ENCODE measurements at places on chromosomes 11 and 22.

DNA sequence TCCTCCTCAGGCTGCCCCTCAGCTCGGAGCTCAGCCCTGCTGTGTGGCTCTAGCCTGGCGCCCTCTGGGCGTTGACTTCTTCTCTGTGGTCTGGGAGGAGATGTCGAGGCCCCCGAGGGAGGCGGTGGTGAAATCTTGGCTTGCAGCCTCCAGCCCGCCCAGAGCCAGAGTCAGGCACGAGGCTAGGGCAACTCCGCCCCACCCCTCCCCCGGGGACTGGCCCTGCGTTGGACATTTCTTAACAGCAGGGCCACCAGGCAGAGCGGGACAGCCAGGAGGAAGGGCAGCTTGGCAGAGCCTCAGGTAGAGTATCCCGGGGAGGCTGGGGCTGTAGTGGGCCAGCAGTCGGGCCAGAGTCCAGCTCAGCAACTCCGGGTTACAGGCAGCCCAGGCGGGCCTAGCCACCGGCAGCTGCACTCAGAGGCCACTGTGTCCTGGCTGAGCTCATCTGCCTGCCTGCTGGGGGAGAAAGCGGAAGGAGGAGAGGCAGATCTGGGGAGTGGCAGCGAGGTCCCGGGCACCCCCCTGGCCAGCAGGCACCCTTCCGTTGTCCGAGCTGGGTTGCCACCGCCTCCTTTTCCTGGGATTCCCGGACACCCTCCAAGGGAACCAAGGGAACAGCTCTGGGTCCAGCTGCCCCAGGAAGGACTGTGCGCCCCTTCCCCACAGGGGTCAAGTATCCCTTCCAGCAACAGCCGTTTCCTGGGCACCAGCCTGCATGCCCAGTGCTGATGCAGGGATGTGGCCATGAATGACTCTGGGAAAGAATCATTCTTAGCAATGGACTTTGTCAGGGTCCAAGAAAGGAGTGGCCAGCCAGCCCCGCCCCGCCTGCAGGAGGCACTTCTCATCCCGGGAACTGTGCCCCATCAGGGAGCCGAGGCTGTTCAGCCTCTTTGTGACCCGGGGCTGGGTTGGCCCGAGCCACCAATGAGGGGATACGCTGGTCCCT, at the start of gene ALDH3B1:
Gene ALDH3B1, plus strand, starts transcription at position 238 of the 952 bp plus-strand sequence. CDS start 4,971 bp downstream, outside the sequence.
- DNase-seq, result no peak

DNA sequence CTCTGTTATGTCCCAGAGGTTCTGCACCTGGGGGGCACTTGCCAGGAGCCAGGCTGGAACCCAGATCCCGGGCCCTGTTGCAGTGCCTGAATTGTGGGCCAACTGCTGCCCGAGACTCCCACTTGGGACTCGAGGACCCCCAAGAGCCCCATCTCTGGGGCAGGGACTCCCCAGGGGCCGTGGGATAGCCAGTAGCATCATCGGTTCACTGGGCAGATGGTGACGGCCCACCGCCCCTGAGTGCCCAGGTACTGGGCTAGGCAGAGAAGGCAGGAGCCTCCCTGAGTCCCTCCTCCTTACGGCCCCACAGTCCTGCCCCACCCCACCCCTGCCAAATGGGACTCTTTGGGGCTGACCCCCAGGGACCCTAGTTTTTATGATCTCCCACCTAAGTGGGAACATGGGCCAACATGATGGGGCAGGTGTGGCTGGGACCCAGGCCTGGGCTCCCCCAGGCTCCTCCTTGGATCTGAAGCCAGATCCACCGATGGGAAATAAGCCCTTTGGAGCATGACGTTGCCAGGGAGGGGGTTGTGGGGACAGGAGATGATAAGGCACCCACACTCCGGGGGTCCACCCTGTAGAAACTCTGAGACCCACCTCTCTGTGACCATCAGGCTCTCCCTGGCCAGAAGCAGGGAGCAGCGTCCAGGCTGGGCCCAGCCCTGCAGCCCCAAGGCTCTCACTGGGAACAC, 94.5 kb upstream of the FGF3 start:
- no peak for DNase-seq

GRCh38 chr11:4454021-4454420, 4.9 kb downstream of the OR52K2 start:
- DNase-seq, result no peak

GRCh38 chr11:8213376-8213775, 44.6 kb upstream of the RIC3 start:
- DNase-seq, result no peak

- no peak for DNase-seq
These were observed 9.4 kb downstream of the KIAA0930 start for GRCh38 chr22:45231293-45231692.

GRCh38 chr11:13344818-13345217, 67.2 kb downstream of the BMAL1 start:
- DNase-seq, result no peak

DNA sequence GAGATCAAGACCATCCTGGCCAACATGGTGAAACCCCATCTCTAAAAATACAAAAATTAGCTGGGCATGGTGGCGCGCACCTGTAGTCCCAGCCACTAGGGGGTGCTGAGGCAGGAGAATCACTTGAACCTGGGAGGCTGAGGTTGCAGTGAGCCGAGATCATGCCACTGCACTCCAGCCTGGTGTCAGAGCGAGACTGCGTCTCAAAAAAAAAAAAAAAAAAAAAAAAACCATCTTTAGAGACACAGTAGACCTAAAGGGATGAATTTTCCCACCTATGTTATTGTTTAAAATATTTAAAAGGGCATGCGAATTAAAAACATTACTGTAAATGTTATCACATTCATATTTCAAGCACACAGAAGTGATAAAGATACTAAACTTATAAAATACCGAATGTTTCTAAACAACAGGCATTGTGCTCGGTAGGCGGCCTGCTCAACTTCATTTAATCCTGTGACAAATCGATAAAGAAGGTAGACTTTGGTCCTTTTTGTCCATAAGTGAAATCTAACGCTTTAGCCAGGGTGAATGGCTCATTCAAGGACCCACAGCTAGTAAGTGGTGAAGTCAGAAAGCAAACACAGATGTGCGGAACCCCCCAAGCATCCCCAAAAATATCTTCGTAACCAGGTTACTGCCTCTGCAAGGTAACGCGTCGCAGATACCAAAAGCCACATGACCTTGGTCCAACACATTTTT, 16.1 kb downstream of the NCAPD3 start:
- DNase-seq, result peak; percentile 70

DNA sequence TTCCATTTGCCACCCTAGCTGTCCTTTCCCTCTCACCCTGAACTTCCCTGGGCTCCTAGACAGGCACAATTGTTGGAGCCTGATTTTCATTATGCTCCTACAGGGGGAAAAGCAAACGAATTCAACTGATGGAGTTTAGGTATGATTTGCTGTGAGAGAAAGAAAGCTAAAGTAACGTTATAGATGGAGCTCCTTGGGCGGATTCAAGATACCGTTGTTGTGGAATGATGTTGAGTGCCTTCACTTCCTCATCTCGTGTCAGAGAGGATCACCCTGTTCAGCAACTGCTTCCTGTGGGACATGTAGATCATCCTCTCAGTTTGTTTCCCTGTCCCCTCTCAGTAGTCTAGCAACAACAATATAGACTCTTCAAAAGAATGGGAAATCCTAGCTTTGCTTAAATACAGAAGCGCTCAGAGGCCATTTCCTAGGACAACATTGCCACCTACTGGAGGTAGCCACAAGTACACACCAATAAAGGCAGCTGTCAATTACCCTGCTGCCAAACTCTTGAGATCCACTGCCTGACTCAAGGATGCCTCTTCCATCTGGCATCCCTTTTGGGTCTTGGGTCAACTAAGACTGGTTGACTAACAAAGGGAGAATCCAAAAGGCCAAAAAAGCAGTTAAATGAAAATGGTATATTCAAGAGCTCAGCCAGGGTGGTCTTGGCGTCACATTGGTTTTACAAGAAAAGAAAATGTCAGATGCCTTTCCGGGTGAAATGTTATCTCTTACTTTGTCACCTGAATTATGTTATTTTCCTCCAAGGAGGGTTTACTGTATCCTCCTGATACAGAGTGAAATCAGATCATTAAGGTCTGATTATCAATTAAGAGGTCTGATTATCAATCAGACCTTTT, 13.5 kb upstream of the DTX4 start:
- peak; percentile 79 for DNase-seq

DNA sequence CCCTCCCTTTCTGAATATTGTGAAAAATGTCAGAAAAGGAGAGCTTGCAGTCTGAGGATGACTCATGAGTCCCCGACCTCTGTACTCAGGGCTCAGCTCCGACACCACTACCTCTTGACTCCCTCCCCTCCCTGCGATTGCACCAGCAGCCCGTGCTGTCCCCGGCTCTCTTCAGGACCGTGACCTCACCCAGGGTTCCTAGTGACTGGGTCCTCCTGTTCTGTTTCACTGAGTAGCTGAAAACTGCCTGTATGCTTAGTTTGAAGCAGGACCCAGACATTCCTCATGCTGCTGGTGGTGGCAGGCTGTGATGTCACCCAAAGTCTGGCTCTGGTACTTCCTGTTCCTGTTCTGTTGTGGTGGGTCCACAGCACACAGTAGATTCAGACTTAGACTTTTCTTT, 11.7 kb downstream of the PHRF1 start:
- DNase-seq, result peak; percentile 83

- DNase-seq, result no peak
These were observed 11.0 kb upstream of the OR10D3 start for GRCh38 chr11:124172101-124172500.

GRCh38 chr22:19865141-19865829, 10.6 kb upstream of the GNB1L start:
- no peak for DNase-seq

- no peak for DNase-seq
These were observed 68.1 kb downstream of the CSTPP1 start for GRCh38 chr11:47004595-47005033.

GRCh38 chr11:23556163-23556750, 696.0 kb upstream of the CCDC179 start:
- DNase-seq, result no peak

DNA sequence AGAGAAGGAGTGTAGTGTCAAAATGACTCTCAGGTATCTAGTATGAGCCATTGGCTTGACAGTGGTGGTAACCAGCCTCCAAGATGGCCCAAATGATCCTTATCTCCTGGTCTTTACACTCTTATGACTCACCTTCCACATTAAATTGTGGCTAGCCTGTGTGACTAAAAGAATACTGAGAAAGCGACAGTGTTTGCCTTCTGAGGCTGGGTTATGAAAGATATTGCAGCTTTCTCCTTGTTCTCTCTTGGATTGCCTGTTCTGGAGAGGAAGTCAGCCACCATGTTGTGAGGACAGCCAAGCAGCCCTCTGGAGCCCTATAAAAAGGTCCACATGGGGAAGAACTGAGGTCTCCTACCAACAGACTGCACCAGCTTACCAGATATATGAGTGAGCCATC, 15.8 kb downstream of the C11orf71 start:
- no peak for DNase-seq

- no peak for DNase-seq
These were observed 1286.5 kb upstream of the TENM4 start for GRCh38 chr11:80727315-80727714.

DNA sequence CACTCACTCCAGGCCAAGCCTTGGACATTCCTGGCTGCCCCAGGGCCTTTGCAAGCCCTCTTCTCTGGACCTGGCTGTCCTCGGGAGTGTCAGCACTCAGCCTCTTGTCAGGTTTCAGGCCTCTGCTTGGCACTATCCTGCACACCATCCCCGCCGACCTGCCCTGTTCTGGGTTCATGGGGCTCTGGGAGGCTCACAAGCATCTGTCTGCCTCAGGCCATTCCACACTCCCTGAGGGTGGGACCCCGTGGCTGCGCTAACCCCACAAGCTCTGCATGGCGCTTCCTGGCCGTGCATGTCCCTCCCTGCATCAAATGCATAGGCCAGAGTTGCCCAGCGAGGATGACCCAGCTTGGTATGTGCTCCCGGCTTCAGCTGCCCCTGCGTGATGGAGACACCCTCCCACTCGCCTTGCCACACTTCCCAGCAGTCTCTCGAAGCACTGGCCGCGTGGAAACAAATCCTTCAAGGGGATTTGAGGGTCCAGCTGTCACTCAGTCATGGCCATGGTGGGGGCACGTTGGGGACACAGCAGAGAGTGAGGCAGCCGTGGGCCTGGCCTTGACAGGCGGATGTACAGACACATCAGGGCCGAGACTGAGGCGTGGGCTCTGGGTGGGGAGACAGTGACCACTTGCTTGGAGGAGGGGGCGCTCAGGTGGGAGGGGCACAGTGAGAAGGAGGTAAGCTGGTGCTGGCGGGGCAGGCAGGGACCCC, 87.3 kb downstream of the KCNQ1 start:
- DNase-seq, result no peak

GRCh38 chr11:76802621-76803020, 19.5 kb downstream of the TSKU start:
- no peak for DNase-seq

- DNase-seq, result no peak
These were observed 132.7 kb upstream of the SESN3 start for GRCh38 chr11:95363708-95364107.

DNA sequence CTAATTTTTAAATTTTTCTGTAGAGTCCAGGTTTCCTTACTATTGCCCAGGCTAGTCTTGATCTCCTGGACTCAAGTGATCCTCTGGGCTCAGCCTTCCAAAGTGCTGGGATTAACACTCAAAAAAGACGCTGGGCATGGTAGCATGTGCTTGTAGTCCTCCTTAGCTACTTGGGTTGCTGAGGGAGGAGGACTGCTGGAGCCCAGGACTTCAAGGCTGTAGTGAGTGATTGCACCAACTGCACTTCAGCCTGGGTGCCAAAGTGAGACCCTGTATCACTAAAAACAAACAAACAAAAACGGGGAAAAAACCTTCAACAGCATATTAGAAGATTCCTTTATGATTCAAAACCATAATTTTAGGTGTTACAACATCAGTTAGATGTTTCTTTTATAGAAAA, 44.6 kb downstream of the RSF1 start:
- DNase-seq, result no peak

DNA sequence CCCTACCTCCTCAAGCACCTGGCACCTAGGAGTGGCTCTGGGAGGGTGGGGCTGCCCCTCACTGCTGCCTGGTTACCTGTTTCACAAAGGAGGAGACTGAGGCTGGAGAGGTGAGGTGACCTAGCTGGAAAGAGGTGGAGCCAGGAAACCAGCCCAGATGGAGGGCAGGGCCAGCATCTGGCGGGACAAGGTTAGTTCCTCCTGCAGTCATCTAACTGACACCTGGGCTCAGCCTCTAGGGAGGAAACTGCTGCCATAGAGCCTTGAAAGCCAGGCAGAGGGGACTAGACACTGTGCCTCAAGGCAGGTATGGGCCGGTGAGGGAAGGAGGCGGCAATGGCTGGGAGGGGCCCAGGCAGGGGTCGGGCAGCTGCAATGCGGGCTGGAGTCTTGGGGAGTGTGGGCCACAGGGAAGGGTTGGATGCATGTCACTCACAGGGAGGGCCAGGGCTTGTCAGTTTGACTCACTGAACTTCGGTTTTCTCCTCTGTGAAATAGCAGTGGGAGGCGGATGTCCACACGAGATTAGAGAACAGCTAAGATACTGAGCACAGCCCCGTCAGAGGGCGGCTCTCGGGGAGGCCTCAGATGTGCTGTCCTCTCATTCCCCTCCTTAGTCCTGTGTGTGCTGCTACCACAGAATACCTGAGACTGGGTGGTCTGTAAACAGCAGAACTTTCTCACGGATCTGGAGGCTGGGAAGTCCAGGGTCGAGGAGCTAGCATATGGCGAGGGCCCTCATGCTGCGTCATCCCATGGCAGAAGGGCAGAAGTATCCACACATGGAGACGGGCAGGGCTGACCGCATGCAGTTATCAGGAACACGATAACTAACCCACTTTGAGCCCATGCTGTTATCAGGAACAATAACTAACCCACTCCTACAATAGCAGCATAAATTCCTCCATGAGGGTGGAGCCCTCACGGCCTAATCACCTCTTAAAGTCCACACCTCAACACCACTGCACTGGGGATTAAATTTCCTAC, 16.1 kb downstream of the MGAT3 start:
- DNase-seq, result no peak
